ENCODE measurements at places on chromosomes 5 and 9. TPM values are rescaled to one million over a fixed set of nuclear protein-coding genes. Genes with fewer than 3 reads are reported as not detected.

FABP6 gene
- not detected for total RNA-seq

HBEGF gene
- 3.3 TPM for total RNA-seq

PDE8B gene
- total RNA-seq, result under 0.01 TPM

TAF1L gene
- not detected for total RNA-seq

LOX gene
- total RNA-seq, result 156 TPM

SH3GLB2 gene
- 65.8 TPM for total RNA-seq
